ENCODE measurements at places on chromosomes 2 and 18. TPM values are rescaled to one million over a fixed set of nuclear protein-coding genes. Genes with fewer than 3 reads are reported as not detected.

Gene TBR1
- total RNA-seq, result 0.02 TPM

- no peak for DNase-seq
These were observed 42.1 kb upstream of the REL start for GRCh38 chr2:60839126-60839813.

Gene LYG2
- not detected for total RNA-seq

Gene SNTG2
- 4.1 TPM for total RNA-seq

GRCh38 chr2:60581433-60582282 is 28.2 kb upstream of the BCL11A start:
- DNase-seq, result peak; percentile 58

DNA sequence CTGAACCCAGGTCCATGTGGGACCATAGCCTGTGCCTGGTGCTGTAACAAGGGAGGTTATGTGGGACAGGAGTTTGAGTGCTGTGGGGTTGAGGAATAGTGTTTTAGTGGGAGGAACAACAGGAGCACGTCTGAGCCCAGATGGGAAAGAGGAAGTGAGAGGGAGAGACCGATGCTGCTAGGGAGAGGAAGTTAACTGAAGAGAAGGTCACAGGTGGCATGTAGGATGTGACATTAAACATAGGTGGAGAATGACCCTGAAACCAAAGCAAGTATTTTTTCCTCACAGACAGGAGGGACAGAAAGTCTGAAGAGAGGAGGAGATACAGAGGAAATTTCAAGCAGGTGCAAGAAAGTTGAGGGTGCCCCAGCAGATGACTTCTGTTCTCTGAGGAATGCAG is 87.8 kb downstream of the ACOXL start:
- DNase-seq, result no peak

Gene SERPINB12
- not detected for total RNA-seq

- no peak for DNase-seq
These were observed 34.2 kb upstream of the NT5DC4 start for GRCh38 chr2:112686348-112687217.

Gene TUBB8B
- not detected for total RNA-seq

GRCh38 chr2:106075048-106075447 is 119.1 kb downstream of the UXS1 start:
- DNase-seq, result no peak

Gene MAPK4
- not detected for total RNA-seq

- peak; percentile 15 for DNase-seq
These were observed 1.6 kb upstream of the DNER start for GRCh38 chr2:229715895-229716507.
